CD4-positive, alpha-beta T cell treated with Interleukin-4 for 4 hours (primary cell): ENCODE measurements at places on chromosomes 13 and 19.

- DNase-seq = no peak
Measured at GRCh38 chr13:113970810-113971470, 2.9 kb downstream of the C13orf46 start.

DNA sequence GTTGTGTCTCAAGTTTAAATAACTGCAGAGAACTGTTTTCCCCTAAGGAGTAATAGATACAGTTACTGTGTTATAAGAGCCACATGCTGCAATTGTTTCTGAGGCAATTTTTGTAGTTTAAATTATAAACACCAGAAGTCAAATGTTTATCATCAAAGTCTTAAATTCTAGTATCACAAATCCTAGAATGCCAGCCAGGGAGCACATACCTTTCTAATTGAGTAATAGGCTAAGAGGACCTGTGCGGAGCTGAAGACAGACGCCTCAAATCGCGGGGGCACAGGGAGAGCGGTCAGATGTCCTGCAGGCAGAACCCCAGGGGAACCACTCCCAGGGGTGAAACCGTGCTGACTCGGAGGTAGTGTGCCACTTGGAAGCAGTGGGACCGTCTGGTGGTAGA, 65.2 kb upstream of the TNFRSF19 start:
- DNase-seq = no peak

DNA sequence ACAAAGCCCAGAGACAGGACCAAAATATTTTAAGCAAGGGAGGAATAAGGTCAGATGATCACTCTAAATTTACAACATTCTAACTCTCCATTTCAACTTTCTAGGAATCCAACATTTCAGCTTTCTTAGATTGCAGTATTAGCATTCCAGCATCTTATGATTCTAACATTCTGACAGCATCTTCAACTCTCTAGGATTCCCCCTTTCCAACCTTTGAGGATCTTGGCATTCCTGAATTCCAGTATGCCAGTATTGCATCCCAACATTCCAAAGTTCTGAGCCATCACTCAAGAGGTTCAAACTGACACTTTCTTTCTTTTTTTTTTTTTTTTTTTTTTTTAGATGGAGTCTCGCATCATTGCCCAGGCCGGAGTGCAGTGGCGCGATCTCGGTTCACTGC, 13.8 kb downstream of the TGFB1 start:
- no peak for DNase-seq

- no peak for DNase-seq
Measured at GRCh38 chr13:112392719-112393118, 16.6 kb downstream of the SPACA7 start.

- no peak for DNase-seq
Measured at GRCh38 chr19:41276231-41276630, 12.1 kb downstream of the HNRNPUL1 start.

GRCh38 chr19:39839678-39840327, 5.8 kb upstream of the DYRK1B start:
- no peak for DNase-seq
